ENCODE measurements at places on chromosomes 5 and 9.

DNA sequence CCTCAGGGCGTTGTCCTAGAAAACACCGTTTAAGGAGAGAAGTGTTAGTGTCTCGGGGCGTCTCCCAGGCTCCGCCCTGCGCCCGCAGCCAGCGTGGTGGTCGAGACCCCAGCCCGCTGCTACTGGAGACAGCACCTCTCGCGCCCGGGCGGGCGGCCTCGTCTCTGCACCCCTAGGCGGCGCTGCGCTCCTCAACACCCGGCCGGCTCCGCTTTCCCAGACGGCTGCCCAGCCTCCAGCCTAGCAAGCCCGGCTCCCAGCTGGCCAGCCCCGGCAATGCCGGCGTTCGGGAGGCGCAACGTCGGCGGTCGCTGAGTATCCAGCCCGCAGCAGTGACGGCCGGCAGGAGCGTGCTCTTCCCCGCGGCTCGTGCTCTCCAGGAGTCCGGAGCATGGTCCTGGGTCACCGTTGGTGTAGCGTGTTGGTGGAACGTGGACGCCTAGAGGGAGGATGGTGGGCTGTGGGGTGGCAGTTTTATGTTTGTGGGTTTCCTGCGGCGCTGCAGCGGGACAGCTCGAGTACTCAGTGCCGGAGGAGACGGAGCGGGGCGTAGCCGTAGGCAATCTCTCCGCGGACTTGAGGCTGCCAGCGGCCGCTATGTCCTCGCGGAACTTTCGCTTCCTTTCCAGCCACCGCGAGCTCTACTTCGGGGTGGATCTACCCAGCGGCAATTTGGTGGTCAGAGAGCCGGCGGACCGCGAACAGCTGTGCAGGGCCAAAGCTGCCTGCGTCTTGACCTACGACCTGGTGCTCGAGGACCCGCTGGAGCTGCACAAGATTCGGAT is 536 bp downstream of the PCDHAC1 start:
- peaks cover 3% of the 10 kb centered on the region for H3K4me1 ChIP-seq
- H3K36me3 ChIP-seq: no peaks in the 10 kb centered on the region
- no peak overlapping the region for H3K27ac ChIP-seq
- H3K4me3 ChIP-seq: no peak overlapping the region
- DNase-seq: no peak
- H3K27me3 ChIP-seq: peaks cover 23% of the 10 kb centered on the region

DNA sequence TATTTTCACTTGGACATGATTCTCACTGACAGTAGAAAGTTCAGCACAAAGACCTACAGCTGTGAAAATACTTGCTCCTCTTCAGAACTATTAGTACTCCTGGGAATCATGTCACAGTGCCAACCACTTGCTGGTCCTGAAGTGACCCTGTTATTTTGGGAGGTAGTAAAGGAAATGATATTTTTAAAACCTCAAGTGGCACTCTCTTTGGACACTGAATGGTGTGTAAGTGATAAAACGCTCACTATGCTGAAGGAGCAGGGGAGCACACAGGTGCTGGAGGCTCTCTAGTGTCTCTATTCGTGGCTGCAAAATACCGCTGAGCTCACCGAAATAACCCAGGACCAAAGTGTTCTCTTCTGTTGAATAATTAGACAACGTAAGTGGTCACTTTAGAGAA is 76.9 kb upstream of the SPATA31D4 start:
- H3K4me1 ChIP-seq: no peaks in the 10 kb centered on the region
- no peak overlapping the region for H3K4me3 ChIP-seq
- no peak for DNase-seq
- H3K27ac ChIP-seq: no peak overlapping the region
- no peaks in the 10 kb centered on the region for H3K27me3 ChIP-seq
- H3K36me3 ChIP-seq: no peaks in the 10 kb centered on the region

- H3K36me3 ChIP-seq: no peaks in the 10 kb centered on the region
- no peak overlapping the region for H3K27ac ChIP-seq
- no peak for DNase-seq
- no peak overlapping the region for H3K4me3 ChIP-seq
Observed at GRCh38 chr5:133343196-133343595, 269.1 kb downstream of the FSTL4 start.

DNA sequence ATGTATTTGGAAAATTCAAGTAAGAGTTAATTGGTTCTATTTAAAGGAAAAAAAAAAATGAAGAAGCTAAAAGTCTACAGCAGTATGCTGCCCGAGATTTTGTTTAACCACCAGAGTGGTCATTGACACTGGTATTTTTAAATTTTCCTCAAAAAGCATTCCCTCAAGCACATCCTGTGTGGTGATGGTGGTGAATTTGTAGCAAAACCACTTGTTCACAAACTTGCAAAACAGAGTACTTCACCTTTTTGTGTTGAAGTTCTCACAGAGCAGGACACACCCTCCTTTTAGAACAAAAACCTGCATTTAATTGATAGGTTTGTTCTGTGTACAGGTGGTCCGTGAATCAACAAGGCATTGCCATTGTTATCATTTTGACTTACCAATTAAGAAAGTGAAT is 374.2 kb downstream of the EFNA5 start:
- no peak overlapping the region for H3K4me3 ChIP-seq
- no peak overlapping the region for H3K27ac ChIP-seq
- H3K36me3 ChIP-seq: no peaks in the 10 kb centered on the region
- DNase-seq: no peak

DNA sequence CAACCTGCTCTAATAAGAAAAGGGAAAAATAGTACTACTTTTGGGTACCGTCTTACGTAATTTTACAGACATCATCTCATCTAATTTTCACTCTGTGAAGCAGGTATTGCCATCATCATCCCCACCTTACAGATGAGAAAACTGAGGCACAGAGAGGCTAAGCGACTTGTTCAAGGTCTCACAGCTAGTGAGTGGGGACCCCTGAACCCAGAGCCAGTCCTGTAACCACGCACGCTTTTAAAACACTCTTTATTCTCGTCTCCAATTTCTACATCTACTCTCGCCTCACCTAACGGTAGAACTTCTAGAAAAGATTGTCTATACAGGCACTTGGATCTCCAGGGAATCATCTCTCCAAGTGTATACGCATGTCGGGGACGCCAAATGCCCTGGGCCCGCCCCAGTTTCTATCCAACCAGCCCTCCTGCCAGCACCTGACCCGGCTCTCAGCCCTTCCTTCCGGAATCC is 1.5 kb upstream of the TRAF1 start:
- H3K4me3 ChIP-seq: peak overlapping the region; percentile 92
- no peaks in the 10 kb centered on the region for H3K27me3 ChIP-seq
- no peak for DNase-seq

DNA sequence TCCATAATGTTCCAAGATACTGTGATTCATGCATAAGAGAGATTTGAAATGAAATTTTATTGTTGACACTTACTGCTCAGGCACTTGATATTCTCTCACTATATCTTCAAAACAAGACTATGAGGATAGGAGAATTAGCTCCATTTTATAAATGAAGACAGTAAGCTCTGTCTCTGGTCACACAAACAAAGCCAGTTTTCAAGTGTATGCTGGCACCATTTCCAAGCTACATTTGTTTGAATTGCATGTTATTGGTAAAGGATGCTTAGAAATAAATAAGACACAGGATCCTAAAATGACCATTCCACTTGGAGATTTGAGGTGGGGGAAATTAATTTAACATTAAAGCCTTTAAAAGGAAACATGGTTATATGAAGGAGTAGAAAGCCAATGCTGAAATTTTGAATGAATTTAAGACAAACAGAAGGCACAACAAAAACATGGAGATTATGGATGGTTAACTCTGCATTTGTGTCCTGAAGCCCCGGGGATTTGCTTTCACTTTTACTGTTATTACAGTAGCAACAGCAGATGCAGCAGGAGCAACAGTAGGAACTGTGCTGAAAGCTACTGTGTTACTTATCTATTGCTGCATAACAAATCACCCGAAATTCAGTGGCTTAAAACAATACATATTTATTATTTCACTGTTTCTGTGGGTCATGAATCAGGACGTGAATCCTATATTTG is 79.7 kb upstream of the ASTN2 start:
- H3K27me3 ChIP-seq: no peaks in the 10 kb centered on the region
- H3K4me1 ChIP-seq: no peaks in the 10 kb centered on the region
- H3K36me3 ChIP-seq: no peaks in the 10 kb centered on the region

GRCh38 chr5:64682608-64683007 is 7.7 kb upstream of the SHISAL2B start:
- H3K4me1 ChIP-seq: no peaks in the 10 kb centered on the region
- H3K36me3 ChIP-seq: no peaks in the 10 kb centered on the region
- no peak overlapping the region for H3K27ac ChIP-seq
- DNase-seq: no peak
- H3K4me3 ChIP-seq: no peak overlapping the region

DNA sequence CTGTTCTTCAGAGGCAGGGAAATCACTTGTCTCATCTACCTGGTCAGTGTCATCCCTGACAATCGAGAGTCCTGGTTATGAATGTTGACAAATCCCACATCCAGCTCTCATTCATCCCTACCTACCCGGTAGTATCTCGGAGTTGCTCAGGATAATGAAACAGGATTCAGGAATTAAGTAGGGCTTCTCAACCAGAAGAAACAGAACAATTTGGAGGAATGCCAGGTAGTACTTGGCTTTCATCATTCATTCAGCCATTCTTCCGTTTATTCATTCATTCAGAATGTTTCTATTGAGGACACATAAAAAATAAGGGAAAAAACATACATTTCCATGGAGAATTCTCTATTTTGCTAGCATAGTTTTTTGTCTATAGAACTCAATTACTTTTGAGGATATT is 195.0 kb downstream of the ARHGEF28 start:
- no peaks in the 10 kb centered on the region for H3K36me3 ChIP-seq
- no peak for DNase-seq
- H3K27ac ChIP-seq: no peak overlapping the region
- H3K4me1 ChIP-seq: no peaks in the 10 kb centered on the region

GRCh38 chr5:11854936-11855335 is 49.3 kb downstream of the CTNND2 start:
- H3K4me3 ChIP-seq: no peak overlapping the region
- no peak overlapping the region for H3K27ac ChIP-seq
- no peak for DNase-seq
- H3K27me3 ChIP-seq: no peaks in the 10 kb centered on the region
- H3K36me3 ChIP-seq: no peaks in the 10 kb centered on the region

GRCh38 chr9:31243386-31243785 is 1141.1 kb upstream of the ACO1 start:
- no peak overlapping the region for H3K27ac ChIP-seq
- DNase-seq: no peak
- H3K27me3 ChIP-seq: no peaks in the 10 kb centered on the region
- H3K4me3 ChIP-seq: no peak overlapping the region
- no peaks in the 10 kb centered on the region for H3K36me3 ChIP-seq
- H3K4me1 ChIP-seq: no peaks in the 10 kb centered on the region

GRCh38 chr5:131953969-131954368 is 8.5 kb upstream of the MEIKIN start:
- H3K4me3 ChIP-seq: no peak overlapping the region
- DNase-seq: no peak
- peaks cover 5% of the 10 kb centered on the region for H3K27me3 ChIP-seq
- no peak overlapping the region for H3K27ac ChIP-seq
- H3K4me1 ChIP-seq: peaks cover 20% of the 10 kb centered on the region
- H3K36me3 ChIP-seq: peaks cover 9% of the 10 kb centered on the region

GRCh38 chr5:90231688-90232087 is 177.9 kb downstream of the CETN3 start:
- no peak overlapping the region for H3K4me3 ChIP-seq
- H3K27ac ChIP-seq: no peak overlapping the region
- DNase-seq: no peak
- no peaks in the 10 kb centered on the region for H3K36me3 ChIP-seq

DNA sequence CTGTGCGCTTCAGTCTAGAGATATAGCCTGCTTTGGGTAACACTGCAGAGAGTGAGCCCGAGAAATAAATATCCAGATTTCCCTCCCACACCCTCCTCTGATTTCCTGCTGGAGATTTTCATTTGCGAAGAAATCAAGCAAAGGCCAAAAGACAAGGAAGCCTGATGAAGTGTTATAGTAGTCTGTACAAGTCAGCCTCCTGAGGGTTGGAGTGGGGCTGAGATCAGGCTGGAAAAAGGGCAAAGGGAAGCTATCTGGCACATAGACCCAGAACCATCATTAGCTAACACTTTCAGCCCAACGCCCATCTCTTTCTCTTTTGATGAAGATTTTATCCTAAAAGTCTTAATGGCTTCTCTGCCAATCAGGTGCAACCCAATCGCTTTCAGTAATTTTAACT is 154.6 kb upstream of the SLC44A1 start:
- H3K4me3 ChIP-seq: no peak overlapping the region
- H3K36me3 ChIP-seq: no peaks in the 10 kb centered on the region
- no peaks in the 10 kb centered on the region for H3K4me1 ChIP-seq
- peaks cover 6% of the 10 kb centered on the region for H3K27me3 ChIP-seq
- H3K27ac ChIP-seq: no peak overlapping the region

GRCh38 chr9:126633881-126634558 is 20.3 kb downstream of the LMX1B start:
- no peak for DNase-seq
- H3K36me3 ChIP-seq: no peaks in the 10 kb centered on the region
- peaks cover 74% of the 10 kb centered on the region for H3K27me3 ChIP-seq

DNA sequence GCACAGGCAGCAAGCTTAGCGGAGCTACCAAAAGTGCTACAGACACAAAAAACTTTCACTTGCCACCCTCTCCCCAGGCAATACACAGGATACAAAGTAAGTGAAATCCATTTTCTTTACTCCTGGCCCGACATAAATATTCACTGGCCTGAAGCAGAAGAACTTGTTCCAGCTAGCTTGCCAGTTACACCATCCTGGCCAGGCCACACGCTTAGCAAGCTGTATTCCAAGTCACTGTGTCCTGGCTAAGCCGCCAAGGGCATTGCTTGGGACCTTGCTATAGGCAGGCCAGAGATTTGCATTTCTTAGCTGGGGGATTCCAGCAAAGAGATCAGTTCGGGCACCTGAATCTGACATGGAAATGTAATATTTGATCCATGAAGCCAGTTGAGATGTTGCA is 71.0 kb upstream of the SLC1A3 start:
- no peaks in the 10 kb centered on the region for H3K4me1 ChIP-seq
- DNase-seq: no peak
- no peak overlapping the region for H3K27ac ChIP-seq
- H3K27me3 ChIP-seq: peaks cover 11% of the 10 kb centered on the region
- H3K36me3 ChIP-seq: no peaks in the 10 kb centered on the region

GRCh38 chr5:111211341-111211740 is 12.8 kb upstream of the CAMK4 start:
- H3K27me3 ChIP-seq: no peaks in the 10 kb centered on the region
- H3K36me3 ChIP-seq: peaks cover 10% of the 10 kb centered on the region
- H3K4me1 ChIP-seq: peaks cover 6% of the 10 kb centered on the region
- H3K4me3 ChIP-seq: no peak overlapping the region
- H3K27ac ChIP-seq: peak overlapping the region; percentile 11

GRCh38 chr9:104301755-104302154 is 202.3 kb upstream of the OR13F1 start:
- no peaks in the 10 kb centered on the region for H3K36me3 ChIP-seq
- H3K27me3 ChIP-seq: no peaks in the 10 kb centered on the region
- DNase-seq: no peak
- H3K4me3 ChIP-seq: no peak overlapping the region
- H3K4me1 ChIP-seq: no peaks in the 10 kb centered on the region

- no peaks in the 10 kb centered on the region for H3K4me1 ChIP-seq
- H3K4me3 ChIP-seq: no peak overlapping the region
- no peak overlapping the region for H3K27ac ChIP-seq
- no peak for DNase-seq
- H3K36me3 ChIP-seq: no peaks in the 10 kb centered on the region
Observed at GRCh38 chr5:129135633-129136032, 41.1 kb downstream of the ISOC1 start.

GRCh38 chr9:100350188-100350587 is 2.6 kb downstream of the TEX10 start:
- no peak for DNase-seq
- H3K36me3 ChIP-seq: peaks cover 34% of the 10 kb centered on the region
- H3K27ac ChIP-seq: no peak overlapping the region
- no peaks in the 10 kb centered on the region for H3K27me3 ChIP-seq
- peak overlapping the region; percentile 3 for H3K4me3 ChIP-seq

Measured in activated CD8-positive, alpha-beta memory T cell treated with anti-CD3 and anti-CD28 coated beads, Interleukin-2, amount 10 ng/mL, durations not matched to agents 7 days and 5 days (primary cell).